ENCODE measurements at places on chromosomes 16 and 17. TPM values are rescaled to one million over a fixed set of nuclear protein-coding genes. Genes with fewer than 3 reads are reported as not detected.

GRCh38 chr17:6753546-6753945 lies 2.3 kb upstream of the XAF1 start:
- no peak for DNase-seq

- DNase-seq: no peak
These were observed 113.4 kb upstream of the KCNJ16 start for GRCh38 chr17:69961501-69962145.

DNA sequence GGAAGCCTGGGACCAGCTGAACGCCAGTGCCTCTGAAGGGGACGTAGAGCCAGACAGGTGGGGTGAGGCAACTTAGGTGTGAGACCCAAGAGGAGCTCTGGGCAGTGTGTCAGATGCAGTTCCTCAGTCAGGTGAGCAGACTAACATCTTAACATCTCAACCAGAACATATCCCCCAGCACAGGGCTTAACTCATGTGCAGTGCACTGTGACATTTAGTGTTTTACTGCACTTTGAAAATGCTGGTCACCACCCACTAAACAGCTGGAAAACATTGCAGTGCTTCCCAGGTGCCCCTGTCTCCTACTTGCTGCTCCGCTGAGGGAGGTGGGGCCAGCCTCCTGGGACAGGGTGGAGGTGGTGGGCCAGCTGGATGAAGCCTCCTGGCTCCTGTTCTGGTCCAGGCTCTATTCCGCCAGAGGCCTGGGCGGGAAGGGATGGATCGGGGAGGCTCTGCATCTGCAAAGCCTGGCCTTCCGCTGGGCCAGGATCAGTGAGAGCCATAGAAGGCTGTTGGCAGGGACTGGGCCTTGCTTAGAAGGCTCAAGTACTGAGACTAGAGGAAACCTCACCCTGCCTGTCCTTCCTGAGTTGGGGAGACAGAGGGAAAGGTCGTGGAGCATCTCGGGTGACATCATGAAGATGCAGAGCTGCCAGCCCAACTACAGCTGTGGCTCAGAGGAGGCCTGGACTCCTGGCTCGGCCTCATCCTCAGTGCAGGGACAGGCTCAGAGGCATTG lies 7.9 kb upstream of the MRC2 start:
- DNase-seq: peak; percentile 47

The CA5A gene
- total RNA-seq: not detected

GRCh38 chr16:49023050-49023449 lies 258.6 kb downstream of the CBLN1 start:
- no peak for DNase-seq

The CALCOCO2 gene
- total RNA-seq: 341 TPM

DNA sequence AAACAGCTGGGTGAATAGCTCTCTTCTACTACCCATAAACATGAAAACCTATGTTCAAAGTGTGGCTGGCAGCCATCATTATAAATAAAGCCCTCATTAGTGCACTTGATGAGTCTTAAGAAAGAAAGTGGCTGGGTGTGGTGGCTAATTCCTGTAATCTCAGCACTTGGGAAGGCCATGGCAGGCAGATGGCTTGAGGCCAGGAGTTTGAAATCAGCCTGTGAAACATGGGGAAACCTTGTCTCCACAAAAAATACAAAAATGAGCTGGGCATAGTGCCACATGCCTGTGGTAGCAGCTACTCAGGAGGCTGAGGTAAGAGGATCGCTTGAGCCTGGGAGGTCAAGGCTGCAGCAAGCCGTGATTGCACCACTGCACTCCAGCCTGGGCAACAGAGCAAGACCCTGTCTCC lies 28.3 kb upstream of the APPBP2 start:
- no peak for DNase-seq

The KRT20 gene
- total RNA-seq: not detected

- DNase-seq: no peak
These were observed 13.5 kb upstream of the DYNLRB2 start for GRCh38 chr16:80527297-80527696.

The PRSS36 gene
- 2.2 TPM for total RNA-seq

The ACLY gene
- total RNA-seq: 24.0 TPM

The KRTAP4-3 gene
- total RNA-seq: not detected

DNA sequence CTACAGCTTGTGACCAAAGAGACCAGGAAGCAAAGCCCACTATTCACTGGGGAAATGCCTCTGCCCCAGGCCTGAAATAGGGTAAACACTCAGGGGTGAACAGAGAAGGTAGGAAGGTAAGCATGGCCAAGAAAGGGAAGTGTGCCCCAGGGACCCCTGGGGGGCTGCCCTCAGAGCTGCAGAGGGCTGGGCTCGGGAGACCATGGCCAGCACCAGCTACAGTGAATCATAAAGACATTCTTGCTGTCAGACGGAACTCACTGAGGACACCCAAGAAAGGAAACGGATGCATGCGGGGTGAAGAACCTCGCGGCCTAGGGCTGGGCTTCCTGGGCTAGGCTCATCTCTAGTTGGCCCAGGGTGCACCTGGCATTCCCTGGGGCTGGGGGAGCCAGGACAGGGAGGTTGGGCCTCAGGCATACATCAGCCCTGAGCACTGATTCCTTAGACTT lies 9.6 kb downstream of the HIC1 start:
- no peak for DNase-seq

The NPIPA2 gene
- total RNA-seq: 4.0 TPM

The SCNN1G gene
- 0.13 TPM for total RNA-seq

The SLC43A2 gene
- 4.2 TPM for total RNA-seq

DNA sequence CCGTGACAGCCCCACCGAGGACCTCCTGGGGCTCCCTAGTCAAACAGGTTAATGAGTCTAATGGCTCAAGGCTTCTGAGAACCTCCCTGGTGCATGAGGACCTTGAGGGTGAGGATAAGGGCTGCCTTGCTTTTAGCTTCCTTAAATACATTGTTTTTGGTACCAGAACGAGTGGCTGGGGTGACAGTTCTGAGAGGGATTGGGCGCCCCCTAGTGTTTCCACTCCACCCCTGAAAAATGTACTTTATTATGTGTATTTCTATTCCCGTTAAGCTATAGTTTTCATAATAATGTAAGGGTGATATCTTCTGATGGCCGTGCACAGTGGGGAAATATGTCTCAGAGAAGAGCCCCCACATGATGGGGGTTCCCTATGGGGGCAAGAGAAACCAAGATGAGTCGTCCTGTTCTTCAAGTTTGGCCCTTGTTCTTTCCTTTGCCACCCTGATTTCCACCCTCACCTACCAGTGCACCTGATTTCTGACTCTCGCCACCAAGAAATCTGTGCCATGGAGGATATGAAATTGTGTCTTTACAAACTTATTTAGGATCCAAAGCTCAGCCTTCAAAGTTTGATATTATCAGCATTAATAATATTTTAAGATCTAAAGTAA lies 14.5 kb upstream of the VWA3A start:
- peak; percentile 60 for DNase-seq

DNA sequence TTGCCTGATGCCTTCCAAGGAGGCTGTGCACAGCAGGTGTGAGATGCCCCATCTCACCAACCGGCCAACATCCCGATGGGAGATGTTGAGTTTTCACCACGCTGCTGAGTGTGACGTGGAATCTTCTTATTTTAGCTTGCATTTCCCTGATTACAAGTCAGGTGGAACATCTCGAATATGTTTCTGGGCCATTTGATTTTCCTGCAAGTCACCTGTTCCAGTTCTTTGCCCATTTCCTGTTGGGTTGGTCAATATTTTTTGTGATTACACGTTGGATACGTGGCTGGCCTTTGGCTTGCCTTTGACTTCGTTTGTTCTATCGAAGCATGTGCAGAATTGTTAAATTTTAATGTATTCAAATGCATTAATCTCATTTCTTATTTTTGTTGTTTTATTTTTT lies 8.3 kb upstream of the CDH15 start:
- DNase-seq: no peak

- no peak for DNase-seq
These were observed 341.7 kb downstream of the C16orf95 start for GRCh38 chr16:86975445-86975844.

GRCh38 chr16:66525396-66526180 lies 24.3 kb downstream of the TK2 start:
- DNase-seq: no peak

GRCh38 chr17:27956601-27957445 lies 63.7 kb upstream of the LYRM9 start:
- no peak for DNase-seq

GRCh38 chr16:49120631-49121030 lies 161.0 kb downstream of the CBLN1 start:
- DNase-seq: no peak

- DNase-seq: no peak
These were observed 8.3 kb downstream of the UBE2G1 start for GRCh38 chr17:4358154-4358553.

The HP gene
- 6.4 TPM for total RNA-seq

Data from Right ventricle myocardium superior (tissue), 1 donor.